ENCODE measurements at places on chromosomes 4 and X. TPM values are rescaled to one million over a fixed set of nuclear protein-coding genes. Genes with fewer than 3 reads are reported as not detected.

- no peaks in the 10 kb centered on the region for H3K27me3 ChIP-seq
- peaks cover 33% of the 10 kb centered on the region for H3K4me1 ChIP-seq
- peaks cover 45% of the 10 kb centered on the region for H3K36me3 ChIP-seq
- peak; percentile 62 for DNase-seq
- peak overlapping the region; percentile 80 for H3K27ac ChIP-seq
- no peak overlapping the region for H3K4me3 ChIP-seq
These were observed 126.1 kb downstream of the AFF1 start for GRCh38 chr4:87060957-87061356.

DNA sequence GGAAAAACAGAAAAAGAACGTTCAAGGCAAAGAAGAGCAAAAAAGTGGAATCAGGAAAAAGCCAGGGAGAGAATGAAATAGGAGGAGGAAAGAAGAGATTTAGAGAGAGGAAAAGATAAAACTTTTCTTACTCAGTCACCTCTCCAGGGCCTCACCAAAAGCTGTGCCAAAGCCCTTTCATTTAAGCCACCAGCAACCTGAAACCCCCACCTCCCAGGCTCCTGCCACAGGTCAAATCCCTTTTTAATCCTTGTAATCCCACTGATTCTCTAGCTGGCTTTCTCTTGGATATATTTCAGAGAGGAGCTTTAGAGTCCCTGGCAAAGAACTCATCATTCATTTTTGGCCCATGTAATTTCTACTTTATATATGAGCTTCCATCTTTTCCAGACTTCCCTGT, 25.7 kb upstream of the XIAP start:
- no peaks in the 10 kb centered on the region for H3K36me3 ChIP-seq
- no peak for DNase-seq
- H3K27ac ChIP-seq = no peak overlapping the region
- H3K27me3 ChIP-seq = peaks cover 11% of the 10 kb centered on the region
- no peak overlapping the region for H3K4me3 ChIP-seq

DNA sequence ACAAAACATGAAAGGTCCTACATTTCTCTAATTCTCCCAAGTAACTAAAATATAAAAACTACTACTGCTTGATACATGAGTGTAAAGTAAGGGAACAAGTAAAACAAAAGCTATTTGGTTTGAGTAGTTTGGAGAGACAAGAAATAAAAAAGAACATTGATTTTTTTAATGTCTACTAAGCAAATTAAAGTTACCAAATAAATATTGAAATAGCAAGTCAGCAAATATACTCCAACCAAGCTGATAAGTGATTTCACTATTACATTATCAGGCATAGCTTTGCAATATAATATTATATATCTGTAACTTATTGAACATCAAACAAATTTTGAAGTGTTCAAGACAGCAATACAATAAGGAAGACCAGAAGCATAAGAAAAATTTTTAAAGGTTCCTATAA, 60.3 kb downstream of the LCORL start:
- no peaks in the 10 kb centered on the region for H3K27me3 ChIP-seq
- no peak overlapping the region for H3K4me3 ChIP-seq
- H3K4me1 ChIP-seq = peaks cover 6% of the 10 kb centered on the region
- H3K27ac ChIP-seq = no peak overlapping the region

HSFX2 gene
- not detected for total RNA-seq

STK32B gene
- total RNA-seq = not detected

PAGE2B gene
- not detected for total RNA-seq

PPP1R2C gene
- total RNA-seq = not detected

- H3K27ac ChIP-seq = no peak overlapping the region
- no peaks in the 10 kb centered on the region for H3K27me3 ChIP-seq
- no peak for DNase-seq
- H3K4me3 ChIP-seq = no peak overlapping the region
These were observed 39.5 kb upstream of the STS start for GRCh38 chrX:7108030-7108429.

DNA sequence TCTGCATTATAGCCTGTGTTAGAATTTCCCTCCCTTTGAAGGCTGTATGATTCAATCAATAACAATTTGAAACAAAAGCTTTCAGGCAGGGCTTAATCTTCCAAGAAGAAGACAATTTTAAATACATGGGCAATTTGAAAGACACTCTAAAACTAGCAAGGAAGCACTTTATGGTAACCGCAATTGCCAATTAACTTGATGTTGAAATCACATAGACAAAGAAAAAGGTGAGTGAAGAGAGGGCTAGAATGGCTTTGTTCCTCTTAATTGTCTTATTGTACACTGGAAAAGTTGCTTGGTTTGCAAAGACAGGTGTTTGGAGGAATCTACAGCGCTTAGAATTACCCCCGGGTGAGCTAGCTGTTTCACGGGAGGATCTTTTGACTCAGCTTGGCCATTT, 74.4 kb upstream of the PRKX start:
- H3K4me3 ChIP-seq = no peak overlapping the region
- peaks cover 24% of the 10 kb centered on the region for H3K27me3 ChIP-seq
- H3K27ac ChIP-seq = no peak overlapping the region
- DNase-seq = no peak

SLITRK4 gene
- 0.39 TPM for total RNA-seq

- H3K4me1 ChIP-seq = no peaks in the 10 kb centered on the region
- no peak overlapping the region for H3K27ac ChIP-seq
- H3K27me3 ChIP-seq = peaks cover 20% of the 10 kb centered on the region
- DNase-seq = peak; percentile 66
These were observed 58.0 kb downstream of the VGLL1 start for GRCh38 chrX:136589966-136590365.

DNA sequence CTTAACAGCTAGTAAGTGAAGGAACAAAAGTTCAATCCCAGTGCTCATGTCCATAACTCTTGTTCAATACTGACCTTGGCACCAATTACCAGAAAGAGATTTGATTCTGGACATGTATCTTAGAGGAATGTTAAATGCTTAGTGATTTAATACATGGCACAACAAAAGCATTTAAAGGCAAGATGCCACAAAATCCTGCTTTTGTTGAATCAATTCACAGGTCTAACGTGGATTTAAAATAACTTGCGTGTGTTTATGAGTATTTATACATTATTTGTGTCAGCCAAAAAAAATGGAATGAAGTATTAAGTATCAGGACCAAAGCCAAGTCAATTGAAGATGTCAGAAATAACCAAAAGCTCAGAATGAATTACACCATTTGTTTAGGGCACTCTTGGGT, 85.4 kb upstream of the GIMD1 start:
- H3K27me3 ChIP-seq = no peaks in the 10 kb centered on the region
- H3K4me3 ChIP-seq = no peak overlapping the region
- DNase-seq = no peak

- H3K27ac ChIP-seq = no peak overlapping the region
- no peak for DNase-seq
- peaks cover 6% of the 10 kb centered on the region for H3K4me1 ChIP-seq
- no peak overlapping the region for H3K4me3 ChIP-seq
- no peaks in the 10 kb centered on the region for H3K27me3 ChIP-seq
These were observed 199.4 kb downstream of the PALLD start for GRCh38 chr4:168696280-168696679.

DNA sequence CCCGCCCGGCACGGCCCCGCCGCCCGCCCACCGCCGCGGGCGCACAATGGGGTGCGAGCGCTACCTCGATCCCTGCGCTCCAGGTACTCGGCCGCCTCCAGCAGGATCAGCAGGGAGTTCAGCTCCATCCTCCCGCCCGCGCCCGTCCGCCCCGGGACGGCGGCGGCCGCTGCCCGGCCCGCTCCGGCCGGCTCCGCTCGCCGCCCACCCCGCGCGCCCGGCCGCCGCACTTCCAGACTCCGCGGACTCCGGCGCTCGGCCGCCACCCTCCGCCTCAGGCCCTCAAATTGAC, at the start of gene MXD4:
TSS of gene MXD4 (minus strand) at position 257 of the 292 bp plus-strand sequence. CDS start at position 128, 129 bp downstream.
- no peaks in the 10 kb centered on the region for H3K27me3 ChIP-seq
- H3K27ac ChIP-seq = peak within 1 kb of the TSS; percentile 77
- peak within 1 kb of the TSS; percentile 73 for H3K4me3 ChIP-seq
- no peak for DNase-seq
- H3K36me3 ChIP-seq = no peaks in the 10 kb centered on the region

GRCh38 chrX:1788300-1788911, 173.5 kb downstream of the ASMT start:
- no peaks in the 10 kb centered on the region for H3K27me3 ChIP-seq
- DNase-seq = no peak
- no peaks in the 10 kb centered on the region for H3K36me3 ChIP-seq
- H3K27ac ChIP-seq = no peak overlapping the region

- no peaks in the 10 kb centered on the region for H3K36me3 ChIP-seq
- peaks cover 30% of the 10 kb centered on the region for H3K27me3 ChIP-seq
- no peak overlapping the region for H3K4me3 ChIP-seq
- no peak overlapping the region for H3K27ac ChIP-seq
- H3K4me1 ChIP-seq = no peaks in the 10 kb centered on the region
These were observed 37.6 kb downstream of the MAGED4B start for GRCh38 chrX:52031371-52031770.

DNA sequence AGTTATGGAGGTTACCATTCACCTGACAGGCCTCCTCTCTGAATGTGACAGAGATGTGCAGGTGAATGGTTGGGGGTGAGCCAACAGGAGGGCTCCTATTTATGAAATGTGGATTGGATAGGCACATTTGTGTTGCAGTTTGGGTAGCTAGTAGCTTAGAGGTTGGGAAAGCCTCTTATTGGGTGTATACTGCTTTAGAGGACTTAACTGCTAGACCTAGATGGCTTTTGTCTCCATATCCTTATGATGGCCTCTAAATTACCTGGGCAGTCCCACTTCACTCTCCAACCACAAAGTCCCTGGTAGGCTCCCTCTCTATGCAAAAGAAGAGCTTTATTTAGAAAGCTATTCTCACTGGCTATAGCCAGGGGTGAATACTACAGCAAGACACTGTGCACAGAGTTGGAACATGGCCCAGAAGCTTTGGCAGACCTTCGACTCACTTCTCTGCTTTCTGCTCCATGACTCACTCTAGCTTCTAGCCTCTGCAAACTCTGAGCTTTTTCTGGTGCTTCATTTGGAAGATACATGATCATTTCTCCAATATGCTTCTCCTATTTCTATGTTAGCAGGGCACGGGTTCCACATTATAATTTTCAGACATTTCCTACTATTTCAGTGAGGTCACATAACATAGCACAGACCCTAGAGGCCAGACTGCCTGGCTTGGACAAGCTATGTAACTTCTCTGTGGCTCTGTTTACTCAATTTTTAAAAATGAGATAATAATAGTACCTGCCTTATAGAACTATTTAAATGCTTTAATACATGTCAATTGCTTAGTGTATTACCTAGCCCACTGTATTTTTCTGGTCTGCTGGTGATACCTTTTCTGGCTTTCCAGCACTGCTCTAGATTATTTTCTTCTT, 6.0 kb upstream of the VGLL1 start:
- H3K27me3 ChIP-seq = peaks cover 45% of the 10 kb centered on the region
- DNase-seq = peak; percentile 87
- no peak overlapping the region for H3K27ac ChIP-seq
- no peak overlapping the region for H3K4me3 ChIP-seq
- H3K36me3 ChIP-seq = no peaks in the 10 kb centered on the region

IL2 gene
- total RNA-seq = not detected

DNA sequence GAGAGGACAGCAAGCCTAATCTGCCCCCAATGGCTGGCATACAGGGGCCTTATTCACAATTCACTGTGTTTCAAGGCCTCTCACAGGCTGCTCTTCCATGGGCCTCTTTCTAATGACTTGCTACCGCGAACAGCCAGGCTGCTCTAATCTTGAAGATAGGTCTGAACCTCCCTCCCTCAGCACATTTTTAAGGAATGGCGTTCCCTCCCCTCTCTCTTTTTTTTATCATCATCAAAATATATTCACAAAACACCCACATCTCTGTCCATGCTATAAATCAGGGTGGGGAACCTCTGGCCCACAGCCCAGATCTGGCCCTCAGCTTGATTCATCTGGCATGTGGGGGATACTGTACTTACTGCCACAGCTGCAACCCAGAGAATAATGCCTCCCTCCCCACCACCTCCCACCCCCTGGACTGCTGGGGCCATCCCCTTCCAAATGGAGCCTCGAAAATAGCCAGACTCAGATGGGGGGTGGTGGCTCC, 76.2 kb upstream of the PLAC1 start:
- peaks cover 5% of the 10 kb centered on the region for H3K4me1 ChIP-seq
- peaks cover 91% of the 10 kb centered on the region for H3K27me3 ChIP-seq
- H3K36me3 ChIP-seq = no peaks in the 10 kb centered on the region
- H3K27ac ChIP-seq = no peak overlapping the region
- no peak overlapping the region for H3K4me3 ChIP-seq
- no peak for DNase-seq

GSX2 gene
- total RNA-seq = not detected

GLA gene
- total RNA-seq = 13.3 TPM

MXRA5 gene
- total RNA-seq = not detected

GRCh38 chr4:55018978-55019377, 106.4 kb downstream of the KDR start:
- H3K4me1 ChIP-seq = peaks cover 32% of the 10 kb centered on the region
- no peak overlapping the region for H3K4me3 ChIP-seq
- no peaks in the 10 kb centered on the region for H3K27me3 ChIP-seq
- H3K36me3 ChIP-seq = no peaks in the 10 kb centered on the region
- peak overlapping the region; percentile 66 for H3K27ac ChIP-seq
- DNase-seq = no peak

DNA sequence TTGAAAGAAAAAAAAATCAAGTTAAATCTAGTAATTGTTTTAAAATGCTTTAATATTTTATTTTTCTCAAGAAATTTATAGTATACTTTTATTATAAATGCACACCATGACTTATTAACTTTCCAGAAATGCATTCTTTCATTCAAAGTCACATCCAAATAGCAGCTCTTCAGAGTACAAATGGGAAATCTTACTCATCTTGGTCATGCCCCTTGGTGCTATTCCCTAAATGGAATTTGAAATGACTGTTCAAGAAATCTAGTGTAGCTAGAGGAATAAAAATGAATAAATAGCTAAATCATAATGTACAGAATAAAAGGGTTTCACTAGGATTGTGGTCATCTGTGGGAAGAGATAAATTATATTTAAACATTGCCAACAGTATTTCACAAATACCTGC, 1139.7 kb downstream of the PCDH18 start:
- H3K4me1 ChIP-seq = no peaks in the 10 kb centered on the region
- H3K36me3 ChIP-seq = no peaks in the 10 kb centered on the region
- H3K27ac ChIP-seq = no peak overlapping the region
- DNase-seq = no peak
- no peak overlapping the region for H3K4me3 ChIP-seq

- peaks cover 62% of the 10 kb centered on the region for H3K27me3 ChIP-seq
- no peak overlapping the region for H3K27ac ChIP-seq
- H3K4me1 ChIP-seq = no peaks in the 10 kb centered on the region
These were observed 98.7 kb downstream of the CPZ start for GRCh38 chr4:8691151-8691775.

MAGEA2B gene
- total RNA-seq = not detected

KLHL13 gene
- total RNA-seq = 1.6 TPM
